Stimulated activated CD8-positive, alpha-beta memory T cell treated with anti-CD3 and anti-CD28 coated beads, Interleukin-4, amount 100 ng/mL, for 1 hour (primary cell): ENCODE measurements at places on chromosomes 11 and 22.

DNA sequence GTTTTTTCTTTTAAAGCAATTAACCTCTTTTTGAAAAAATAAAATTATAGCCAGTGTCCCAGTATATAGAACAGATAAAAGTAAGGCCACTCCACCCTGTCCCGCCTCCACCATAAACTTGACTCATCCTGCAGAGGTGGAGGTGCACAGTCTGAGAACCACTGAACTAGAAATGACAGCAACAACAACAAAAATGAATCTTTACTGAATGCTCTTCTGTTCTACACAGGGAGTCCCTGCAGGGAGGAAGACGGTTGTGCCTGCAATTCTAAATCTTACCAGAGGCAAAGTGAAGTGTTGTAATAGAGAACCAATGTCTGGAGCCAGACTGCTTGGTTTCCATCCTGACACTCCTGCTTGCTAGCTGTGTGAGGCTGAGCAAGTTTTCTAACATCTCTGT, 162.3 kb downstream of the FBXO7 start:
- DNase-seq: no peak

DNA sequence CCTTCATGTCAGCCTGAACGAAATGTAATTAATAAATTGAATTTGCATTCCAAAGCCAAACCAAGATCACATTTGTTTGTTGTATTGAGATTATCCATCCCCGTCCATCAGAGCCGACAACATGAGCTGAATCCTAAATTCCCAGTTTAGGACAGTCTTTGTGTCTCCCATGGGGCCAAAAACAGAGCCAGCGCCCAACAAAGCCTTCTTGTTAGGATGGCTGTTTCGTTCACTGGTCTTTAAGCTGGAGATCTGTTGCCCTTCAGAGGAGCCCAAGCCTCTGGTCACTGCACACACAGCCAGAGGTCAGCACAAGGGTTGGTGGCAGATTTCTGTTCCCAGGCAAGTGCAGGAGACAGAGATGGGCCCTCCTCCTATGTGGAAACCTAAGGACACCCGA, 25.8 kb downstream of the DSCAML1 start:
- no peak for DNase-seq

GRCh38 chr22:21632237-21632895, at the start of gene CCDC116:
TSS of gene CCDC116 (plus strand) at chr22:21632760. CDS start at chr22:21633182, 422 bp downstream.
- DNase-seq: no peak

DNA sequence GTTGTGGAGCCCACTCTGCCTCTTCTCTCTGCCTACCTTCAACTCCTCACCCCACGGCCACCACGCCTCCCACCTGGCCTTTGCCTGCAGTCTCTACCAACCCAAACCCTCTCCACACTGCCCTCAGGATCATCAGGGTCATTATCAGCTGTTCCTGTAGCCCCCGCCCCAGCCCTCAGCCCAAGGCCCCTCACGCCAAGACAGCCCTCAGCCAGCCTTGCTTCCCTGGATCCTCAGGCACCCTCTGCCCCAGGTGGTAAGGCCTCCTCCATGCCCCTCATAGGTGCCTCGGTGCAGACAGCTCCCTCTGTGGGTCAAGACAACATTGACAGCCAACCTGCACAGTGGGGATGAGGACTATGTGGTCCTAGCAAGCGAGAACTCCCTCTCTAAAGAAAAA, 1.7 kb downstream of the SBF1 start:
- no peak for DNase-seq

DNA sequence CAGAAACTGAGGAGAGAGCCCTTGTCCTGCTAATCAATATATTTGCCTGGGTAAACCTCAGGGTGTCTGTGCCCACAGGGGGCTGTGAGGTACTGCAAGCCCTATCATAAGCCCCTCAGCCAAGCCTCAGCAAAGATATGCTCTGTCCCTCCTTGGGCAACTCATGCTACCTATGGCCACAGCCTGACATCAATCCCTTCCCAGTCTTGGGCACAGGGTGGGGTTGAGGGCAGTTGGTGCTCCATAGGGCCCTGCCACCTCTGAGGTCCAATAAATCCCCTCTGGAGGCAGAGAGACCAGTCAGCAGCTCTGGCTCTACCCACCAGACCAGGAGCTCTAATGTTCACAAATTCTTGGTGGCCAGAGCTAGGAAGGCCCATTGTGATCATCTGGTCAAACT, 23.8 kb downstream of the TPBGL start:
- DNase-seq: no peak

GRCh38 chr22:35742342-35743100, 24.8 kb downstream of the APOL5 start:
- DNase-seq: no peak

- no peak for DNase-seq
Measured at GRCh38 chr11:14619603-14620531, 23.7 kb upstream of the PDE3B start.

DNA sequence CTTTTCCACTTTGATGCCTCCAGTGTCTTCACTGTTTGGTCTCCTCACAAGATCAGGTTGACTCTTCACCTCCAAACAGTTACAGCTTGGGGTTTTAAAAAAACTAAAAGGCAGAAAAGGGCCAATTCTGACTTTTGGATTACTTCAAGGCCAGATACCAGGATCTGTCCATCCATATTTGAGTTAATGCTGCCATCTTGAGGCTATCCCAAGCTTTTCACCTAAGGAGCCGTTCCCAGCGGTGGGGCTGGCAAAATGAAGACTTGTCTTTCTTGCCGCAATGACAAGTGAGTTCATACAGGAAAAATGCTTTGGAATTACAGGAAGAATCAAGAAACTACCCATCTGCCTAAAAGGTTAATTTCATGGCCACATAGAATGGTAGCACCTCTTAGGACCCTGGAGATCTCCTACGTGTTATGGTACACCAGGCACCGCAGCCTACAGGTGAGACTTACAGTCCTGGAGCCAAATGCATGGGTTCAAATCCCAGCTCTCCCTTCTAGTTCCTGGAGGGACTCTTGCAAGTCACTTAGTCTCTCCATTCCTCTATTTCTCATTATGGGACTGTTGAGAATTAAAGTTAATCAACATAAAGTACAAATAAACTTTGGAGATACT, 6.0 kb upstream of the OR5B21 start:
- no peak for DNase-seq

- no peak for DNase-seq
Measured at GRCh38 chr11:34387653-34388052, 29.8 kb upstream of the ABTB2 start.

DNA sequence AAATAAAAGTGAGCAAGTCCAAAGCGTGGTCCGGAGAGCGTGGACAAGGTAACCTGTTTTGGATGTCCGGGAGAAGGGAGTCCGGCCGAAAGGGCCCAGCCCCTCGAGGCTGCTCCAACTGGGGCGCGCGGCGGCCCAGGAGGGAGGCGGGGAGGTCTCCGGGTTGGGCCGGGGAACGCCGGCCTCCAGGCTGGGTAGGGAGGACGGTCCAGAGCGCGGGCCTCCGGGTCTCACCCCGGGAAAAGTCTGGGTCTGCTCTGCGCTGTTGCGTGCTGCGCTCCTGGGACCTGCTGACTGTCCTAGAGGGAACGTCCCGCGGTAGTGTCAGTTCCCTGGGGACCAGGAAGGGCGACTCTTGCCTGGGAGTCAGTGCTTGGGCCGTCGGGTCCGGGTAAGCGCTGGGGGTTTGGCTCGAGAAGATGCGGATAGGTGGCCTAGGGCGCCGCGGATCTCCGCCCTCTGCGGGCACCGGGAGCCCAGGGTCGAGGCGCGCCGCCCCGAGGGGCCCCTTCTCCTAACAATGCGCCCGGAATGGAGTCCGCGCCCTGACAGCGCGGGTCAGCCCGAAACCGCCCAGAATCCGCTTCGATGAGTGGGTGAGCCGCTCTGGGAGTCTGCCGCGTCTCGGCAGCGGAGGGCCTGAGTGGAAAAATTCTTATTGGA, 988 bp upstream of the FLI1 start:
- no peak for DNase-seq

GRCh38 chr11:6030708-6031405, at the start of gene OR56A1:
TSS of gene OR56A1 (minus strand) at chr11:6030758. CDS start at chr11:6027692, 3,066 bp downstream.
- no peak for DNase-seq
